ENCODE measurements at places on chromosomes 1 and 21.

- DNase-seq, result no peak
These were observed 23.8 kb downstream of the PTTG1IP start for GRCh38 chr21:44849616-44850130.

DNA sequence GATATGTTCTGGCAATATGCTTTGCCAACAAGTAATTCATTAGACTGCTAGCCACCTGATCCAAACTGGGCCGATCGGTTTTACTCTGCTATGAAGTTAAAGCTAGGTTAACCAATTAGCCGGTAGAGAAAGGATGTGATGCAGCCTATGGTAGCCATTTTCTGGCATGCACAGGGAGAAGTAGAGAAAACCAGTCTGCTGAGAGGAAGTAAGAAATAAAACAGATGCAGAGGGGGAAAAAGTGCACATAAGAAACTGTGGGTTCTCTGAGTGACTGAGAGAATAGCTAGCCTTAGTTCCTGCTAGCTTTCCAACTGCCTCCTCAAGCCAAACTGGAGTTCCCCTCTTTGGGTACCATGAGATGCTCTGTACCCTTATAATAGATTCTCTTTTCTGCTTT lies 52.8 kb downstream of the ARID4B start:
- peak; percentile 72 for DNase-seq

- no peak for DNase-seq
These were observed 16.5 kb downstream of the ACOT11 start for GRCh38 chr1:54564312-54565112.

GRCh38 chr21:26117324-26117971 lies 53.1 kb downstream of the APP start:
- no peak for DNase-seq

GRCh38 chr21:24470852-24471251 lies 1136.4 kb downstream of the MRPL39 start:
- DNase-seq, result peak; percentile 2

DNA sequence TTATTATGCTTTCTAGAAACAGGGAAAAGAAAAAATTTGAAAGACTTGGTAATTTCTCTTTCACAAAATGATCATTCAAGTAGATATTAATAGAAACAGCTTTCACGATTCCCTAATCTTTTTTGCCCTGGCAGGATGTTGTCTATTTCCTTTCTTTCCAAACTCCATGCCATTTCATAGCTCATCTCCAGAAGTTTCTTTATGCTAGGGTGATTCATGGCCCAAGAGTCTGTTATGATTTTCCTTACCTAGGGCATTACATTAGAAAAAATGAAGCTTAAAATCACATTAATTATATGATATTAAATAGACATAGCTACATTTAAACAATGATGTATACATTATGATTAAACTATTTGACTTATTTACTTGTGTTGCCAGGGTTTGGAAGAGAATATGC lies 762.1 kb downstream of the LTN1 start:
- DNase-seq, result no peak

GRCh38 chr1:29417147-29417858 lies 181.0 kb downstream of the PTPRU start:
- no peak for DNase-seq

DNA sequence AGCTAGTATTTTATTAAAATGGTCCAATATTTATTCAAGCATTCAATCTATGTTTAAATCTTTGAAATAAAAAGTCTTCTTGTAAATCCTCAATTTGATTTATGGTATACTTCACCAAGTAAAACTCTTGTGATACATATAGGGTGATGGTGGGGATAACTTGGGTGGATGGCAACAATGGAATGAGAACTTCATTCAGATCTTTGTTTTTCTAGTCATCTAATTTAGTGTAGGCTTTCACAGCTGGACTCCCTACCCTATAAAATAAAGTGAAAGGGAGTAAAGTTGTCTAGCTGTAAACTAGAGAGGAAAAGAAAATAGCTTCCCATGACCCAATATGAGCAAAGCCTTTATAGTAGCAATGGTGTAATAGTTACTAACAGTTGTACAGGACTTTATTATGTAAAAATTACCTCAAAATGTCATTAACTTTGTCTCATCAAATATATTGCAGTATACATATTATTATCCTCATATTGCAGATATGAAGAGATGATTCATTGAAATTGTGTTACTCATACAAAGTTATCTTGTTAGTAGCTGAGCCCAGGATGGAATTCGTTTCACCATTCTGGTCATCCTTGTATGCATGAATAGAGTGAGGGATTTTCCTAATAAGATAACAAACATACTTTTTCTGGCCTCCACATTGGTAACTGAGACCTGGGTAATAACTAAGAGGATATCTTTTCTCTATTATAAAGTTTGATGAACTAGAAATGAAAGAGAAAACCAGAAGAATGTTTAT lies 1377.7 kb upstream of the ADGRL4 start:
- no peak for DNase-seq

GRCh38 chr1:117894078-117894477 lies 35.3 kb downstream of the GDAP2 start:
- no peak for DNase-seq

- no peak for DNase-seq
These were observed 5.2 kb downstream of the IL6R start for GRCh38 chr1:154410185-154410827.

- no peak for DNase-seq
These were observed 3.5 kb downstream of the MINDY1 start for GRCh38 chr1:151003180-151003579.

DNA sequence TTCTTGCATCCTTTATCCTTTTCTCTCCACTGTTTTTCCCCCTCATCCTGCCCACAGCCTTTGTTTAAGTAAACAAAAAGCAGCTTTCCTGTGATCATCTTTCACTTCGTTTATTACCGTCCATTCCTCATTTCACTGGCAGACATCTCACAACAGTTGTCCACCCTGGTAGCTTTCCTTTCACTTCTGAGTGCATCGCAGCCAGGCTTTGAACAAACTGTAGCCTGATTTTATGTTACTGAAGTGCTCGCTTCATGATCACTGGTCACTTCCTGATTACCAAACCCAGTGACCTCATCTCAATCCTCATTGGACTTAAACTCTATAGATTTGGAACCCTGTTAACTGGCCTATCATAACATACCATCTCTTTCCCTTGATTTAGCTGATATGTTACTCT lies 67.7 kb downstream of the SDCCAG8 start:
- DNase-seq, result no peak

GRCh38 chr1:181733486-181733885 lies 250.2 kb downstream of the CACNA1E start:
- no peak for DNase-seq

DNA sequence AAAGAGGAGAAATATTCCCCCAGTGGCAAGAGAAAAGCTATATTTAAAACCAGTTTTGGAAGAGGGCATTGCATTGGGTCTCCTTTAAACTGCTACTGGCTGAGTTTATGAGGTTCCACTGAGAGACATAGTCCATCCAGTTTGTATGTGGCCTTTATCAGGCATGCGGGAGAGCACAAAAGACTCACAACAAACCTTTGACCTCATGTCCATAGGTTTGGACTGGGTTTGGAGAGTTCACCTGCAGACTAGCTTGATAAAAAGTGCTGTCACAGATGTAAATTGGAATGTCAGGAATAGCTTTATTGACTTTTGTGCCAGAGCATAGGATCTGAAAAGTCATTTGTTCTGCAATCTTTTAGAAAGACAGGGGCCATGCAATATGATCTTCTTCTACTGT lies 131.0 kb upstream of the NRIP1 start:
- no peak for DNase-seq

DNA sequence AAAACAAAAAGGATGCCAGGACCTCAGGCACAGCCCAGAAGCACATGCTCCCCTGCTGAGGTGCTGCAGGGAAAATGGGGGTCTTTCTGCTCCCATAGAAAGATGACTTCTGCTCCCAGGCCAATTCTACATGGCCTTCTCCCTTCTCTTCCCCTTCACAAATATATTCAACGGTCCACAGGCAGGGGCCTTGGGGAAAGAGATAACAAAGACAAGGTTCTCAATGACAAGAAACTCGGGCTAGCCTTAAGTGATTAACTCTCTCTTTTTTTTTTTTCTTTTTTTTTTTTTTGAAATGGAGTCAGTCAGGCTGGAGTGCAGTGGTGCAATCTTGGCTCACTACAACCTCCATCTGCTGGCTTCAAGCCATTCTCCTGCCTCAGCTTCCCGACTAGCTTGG lies 54.2 kb downstream of the H3-3A start:
- no peak for DNase-seq

DNA sequence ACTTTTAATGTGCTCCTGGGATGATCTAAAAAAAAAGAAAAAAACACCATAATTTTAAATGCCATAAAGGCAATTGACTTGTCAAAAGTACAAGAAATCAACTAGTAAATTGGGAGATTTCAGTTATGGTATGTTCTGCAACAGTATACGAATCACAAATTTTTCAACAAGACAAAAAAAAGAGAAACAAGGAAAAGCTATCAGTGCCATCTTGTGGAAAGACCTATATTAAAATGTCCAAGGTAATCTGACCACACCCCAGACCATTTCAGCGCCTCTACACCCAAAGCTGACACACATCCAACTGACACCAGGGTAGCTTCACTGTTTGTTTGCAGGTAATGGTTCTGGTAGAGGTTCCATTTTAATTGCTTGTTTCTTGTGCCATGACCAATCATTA lies 5.0 kb upstream of the DUSP23 start:
- no peak for DNase-seq

GRCh38 chr1:231414260-231415016 lies 7.6 kb downstream of the EGLN1 start:
- DNase-seq, result no peak

GRCh38 chr1:55287723-55288122 lies 72.6 kb upstream of the USP24 start:
- DNase-seq, result peak; percentile 29

DNA sequence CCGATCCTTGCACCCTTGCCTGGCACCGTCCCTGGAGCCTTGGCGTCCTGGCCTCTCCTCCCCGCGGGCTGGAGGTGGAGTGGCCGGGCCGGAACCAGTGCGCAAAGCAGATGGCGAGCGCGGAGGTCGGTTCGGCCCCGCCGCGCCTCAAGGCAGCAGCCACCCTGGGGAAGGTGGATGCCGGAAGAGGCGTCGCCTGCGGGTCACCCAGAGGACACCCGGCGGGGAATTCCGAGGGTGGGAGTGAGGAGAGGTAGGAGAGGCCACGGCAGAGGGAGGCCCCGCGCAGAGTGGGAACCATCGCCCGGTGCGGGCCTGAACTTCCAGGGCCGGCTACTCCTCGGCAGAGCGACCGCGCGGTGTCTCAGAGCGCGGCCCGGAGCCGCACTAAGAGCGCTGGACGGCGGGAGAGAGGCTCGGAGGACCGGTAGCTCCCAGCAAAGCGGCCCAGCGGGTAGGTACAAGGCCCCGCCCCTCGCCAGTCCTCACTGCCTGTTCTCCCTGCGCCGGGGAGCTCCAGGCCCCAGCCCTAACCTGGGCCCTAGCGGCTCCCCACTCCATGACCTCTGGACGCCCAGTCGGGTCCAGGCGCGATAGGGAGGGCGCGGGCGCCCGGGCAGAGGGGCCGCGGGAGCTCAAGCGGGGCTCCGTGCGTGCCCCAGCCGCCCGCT lies at the start of gene RNF207:
RNF207 (plus strand) TSS at position 271 of the 671 bp plus-strand sequence. CDS start 417 bp downstream, outside the sequence.
- peak; percentile 59 for DNase-seq

DNA sequence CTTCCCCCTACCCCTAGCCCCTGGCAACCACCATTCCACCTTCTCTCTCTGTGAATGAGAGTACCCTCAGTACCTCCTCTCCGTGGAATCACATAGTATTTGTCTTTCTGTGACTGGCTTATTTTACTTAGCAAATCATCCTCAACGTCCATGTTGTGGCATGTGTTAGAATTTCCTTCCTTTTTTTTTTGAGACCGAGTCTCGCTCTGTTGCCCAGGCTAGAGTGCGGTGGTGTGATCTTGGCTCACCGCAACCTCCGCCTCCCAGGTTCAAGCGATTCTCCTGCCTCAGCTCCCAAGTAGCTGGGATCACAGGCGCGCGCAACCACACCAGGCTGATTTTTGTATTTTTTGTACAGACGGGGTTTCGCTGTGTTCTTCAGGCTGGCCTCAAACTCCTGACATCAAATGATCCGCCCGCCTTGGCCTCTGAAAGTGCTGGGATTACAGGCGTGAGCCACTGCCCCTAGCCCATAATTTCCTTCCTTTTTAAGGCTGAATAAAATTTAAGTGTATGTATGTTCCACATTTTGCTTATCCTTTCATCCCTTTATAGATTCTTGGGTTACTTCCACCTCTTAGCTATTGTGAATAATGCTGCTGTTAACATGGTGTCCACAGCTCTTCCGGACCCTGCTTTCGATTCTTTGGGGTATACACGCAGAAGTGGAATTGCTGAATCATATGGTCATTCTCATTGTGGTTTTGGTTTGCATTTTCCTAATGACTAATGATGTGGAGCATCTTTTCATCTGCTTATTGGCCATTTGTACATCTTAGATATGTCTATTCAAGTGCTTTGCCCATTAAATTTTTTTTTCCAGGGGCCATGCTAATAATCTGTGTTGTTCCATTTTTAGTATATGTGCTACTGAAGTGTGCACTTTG lies 32.3 kb downstream of the ERRFI1 start:
- no peak for DNase-seq

DNA sequence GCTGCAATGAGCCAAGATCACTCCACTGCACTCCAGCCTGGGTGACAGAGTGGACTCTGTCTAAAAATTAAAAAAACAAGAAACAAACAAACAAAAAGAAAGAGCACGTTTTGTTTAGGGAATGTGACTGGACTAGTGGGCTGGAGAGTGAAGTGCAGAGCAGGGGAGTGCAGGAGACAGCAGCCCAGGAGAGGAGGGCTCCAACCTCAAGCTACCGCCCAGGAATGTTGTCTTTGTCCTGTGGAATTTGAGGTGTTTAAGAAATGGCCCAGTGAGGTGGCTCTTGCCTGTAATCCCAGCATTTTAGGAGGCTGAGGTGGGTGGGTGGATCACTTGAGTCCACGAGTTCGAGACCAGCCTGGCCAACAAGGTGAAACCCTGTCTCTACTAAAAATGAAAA lies 42.4 kb upstream of the MTF2 start:
- DNase-seq, result no peak

- DNase-seq, result peak; percentile 49
These were observed 176.9 kb upstream of the LMO4 start for GRCh38 chr1:87151500-87152421.

DNA sequence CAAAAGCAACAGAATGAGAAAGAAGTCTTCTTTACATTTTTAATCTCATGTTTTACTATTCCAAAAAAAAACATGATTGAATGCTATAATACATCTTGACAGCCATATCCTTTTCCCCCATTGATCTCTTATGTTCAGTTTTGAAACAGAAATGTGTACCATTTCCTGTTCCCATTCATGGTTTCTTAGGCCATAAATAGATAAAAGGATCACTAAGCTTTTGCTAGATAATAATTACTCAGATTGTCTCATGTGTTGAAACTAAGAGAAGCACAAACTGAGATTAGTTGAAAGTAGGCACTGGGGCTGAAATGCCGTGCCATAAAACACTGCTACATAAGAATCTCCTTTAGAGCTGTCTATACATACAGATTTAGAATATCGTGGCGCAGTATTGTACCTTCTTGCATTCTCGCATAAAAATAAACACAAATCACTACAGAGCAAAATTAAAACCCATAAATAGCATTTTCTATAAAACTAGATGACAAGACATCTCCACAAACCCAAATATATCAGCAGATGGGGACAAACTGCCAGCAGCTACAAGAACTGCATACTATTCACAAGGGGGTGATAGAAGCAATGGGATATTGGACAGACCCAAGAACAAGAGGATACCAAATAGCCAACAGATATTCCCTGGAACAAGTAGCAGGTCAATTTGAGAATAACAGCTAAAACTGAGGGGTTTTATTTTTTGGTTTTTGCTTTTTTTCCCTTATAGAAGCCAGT lies 405.3 kb upstream of the PRMT6 start:
- no peak for DNase-seq

Measured in B cell (primary cell).